ENCODE measurements at places on chromosomes 16 and 17.

DNA sequence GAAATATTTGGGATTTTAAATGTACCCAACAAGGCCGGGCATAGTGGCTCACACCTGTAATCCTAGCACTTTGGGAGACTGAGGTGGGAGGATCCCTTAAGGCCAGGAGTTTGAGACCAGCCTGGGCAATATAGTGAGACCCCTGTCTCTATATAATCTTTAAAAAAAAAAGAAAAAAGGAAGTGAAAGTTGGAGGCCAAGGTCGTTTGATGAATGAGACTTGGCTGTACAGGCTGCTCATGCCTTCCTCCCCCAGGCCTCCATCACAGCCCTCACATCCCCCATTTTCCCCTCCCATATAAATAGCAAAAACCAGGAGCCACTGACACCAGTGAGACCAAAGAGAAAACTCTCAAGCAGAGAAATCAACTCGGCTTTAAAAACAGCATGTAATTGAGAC, 3.3 kb upstream of the CA7 start:
- no peak for DNase-seq

GRCh38 chr16:76531236-76531635, 254.0 kb downstream of the CNTNAP4 start:
- DNase-seq = no peak

GRCh38 chr17:77461277-77462057, 320.7 kb downstream of the SEC14L1 start:
- no peak for DNase-seq

- no peak for DNase-seq
Observed at GRCh38 chr16:81620796-81621195, 158.3 kb upstream of the PLCG2 start.

GRCh38 chr17:62980842-62981241, 14.8 kb downstream of the TANC2 start:
- no peak for DNase-seq

DNA sequence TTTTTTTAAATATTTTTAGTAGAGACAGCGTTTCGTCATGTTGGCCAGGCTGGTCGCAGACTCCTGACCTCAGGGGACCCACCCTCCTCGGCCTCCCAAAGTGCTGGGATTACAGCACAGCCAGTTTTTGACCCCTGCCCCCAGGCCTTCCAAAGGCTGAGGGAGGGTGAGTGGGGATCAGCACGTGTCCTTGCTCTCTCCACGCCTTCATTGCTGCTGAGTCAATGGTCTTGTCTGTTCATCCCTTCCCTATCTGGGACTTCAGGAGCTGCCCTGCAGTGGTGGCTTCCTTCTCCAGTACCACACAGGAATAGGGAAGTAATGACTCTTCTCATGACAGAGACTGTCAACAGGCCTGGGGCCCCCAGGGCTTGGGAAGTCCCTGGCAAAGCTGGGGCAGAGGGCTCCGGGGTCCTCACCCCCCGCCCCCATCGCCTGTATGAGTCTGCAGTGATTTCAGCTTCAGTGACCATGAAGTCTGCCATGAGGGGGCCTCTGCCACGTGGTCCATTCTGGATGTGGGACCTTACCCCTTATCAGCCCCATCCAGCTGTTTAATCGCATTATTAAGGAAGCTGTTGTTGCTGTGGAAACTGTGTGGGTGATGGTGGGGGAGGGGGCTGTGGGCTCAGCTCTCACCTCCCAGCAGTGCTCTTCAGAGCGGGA, 6.1 kb downstream of the ABCC3 start:
- DNase-seq = no peak

DNA sequence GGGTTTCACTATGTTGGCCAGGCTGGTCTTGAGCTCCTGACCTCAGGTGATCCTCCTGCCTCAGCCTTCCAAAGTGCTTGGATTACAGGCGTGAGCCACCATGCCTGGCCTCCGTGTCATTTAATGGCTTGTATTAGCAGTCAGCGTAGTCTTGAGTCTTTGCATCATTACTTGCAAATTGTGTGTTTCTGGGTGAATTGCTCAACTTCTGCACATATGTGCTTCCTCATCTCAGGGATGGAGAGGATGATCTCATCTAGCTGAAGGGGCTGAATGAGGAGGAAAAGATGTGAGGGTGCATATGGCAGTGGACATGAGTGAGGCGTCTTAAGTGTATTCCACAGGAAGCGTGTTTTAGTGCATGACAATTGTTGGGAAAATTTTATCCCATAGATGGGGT, 155.8 kb downstream of the SNX29 start:
- no peak for DNase-seq

GRCh38 chr17:15169676-15170075, 95.5 kb downstream of the PMP22 start:
- DNase-seq = no peak

DNA sequence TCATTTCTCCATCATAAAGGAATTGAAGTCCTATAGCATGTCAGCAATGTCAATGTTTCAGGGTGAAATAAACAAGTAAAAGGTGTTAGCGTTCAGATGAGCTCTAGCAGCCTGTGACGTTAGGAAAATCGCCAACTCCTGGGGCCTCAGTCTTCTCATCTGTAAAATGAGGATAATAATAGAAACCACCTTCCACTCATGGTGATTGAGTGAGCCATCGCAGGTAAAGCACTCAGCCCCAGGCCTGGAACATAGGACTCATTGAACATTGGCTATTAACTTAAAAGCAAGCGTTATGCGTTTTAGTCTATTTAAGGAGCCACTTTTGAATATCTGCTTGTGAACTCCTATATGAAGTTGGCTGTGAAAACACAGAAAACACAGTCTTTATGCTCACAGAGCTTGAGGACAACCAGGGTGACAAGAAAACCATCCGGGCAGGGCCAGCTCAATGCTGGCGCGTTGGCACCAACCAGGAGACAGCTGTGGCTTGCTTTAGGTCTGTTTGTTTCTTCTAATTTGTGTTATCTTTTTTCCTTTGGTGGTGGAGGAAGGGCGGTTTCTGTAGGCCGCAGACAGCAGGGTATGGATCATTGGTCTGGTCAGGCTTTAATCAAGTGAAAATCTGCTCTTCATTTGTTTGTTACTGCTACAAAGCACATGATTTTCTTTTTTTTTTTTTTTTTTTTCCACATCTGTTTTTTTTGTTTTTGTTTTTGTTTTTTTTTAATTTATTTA, 35.7 kb upstream of the MED9 start:
- DNase-seq = no peak

GRCh38 chr16:82783933-82784572, 157.3 kb downstream of the CDH13 start:
- no peak for DNase-seq

- no peak for DNase-seq
Observed at GRCh38 chr17:80751070-80751945, 206.7 kb downstream of the RPTOR start.

- DNase-seq = no peak
Observed at GRCh38 chr17:39484178-39484577, 22.9 kb downstream of the CDK12 start.

Data from GOT3 (cell line).